Right ventricle myocardium superior (tissue), 1 donor: ENCODE measurements at places on chromosomes 12 and 14.

GRCh38 chr14:54669721-54670561, 103.0 kb downstream of the SAMD4A start:
- no peak for DNase-seq

- no peak for DNase-seq
Observed at GRCh38 chr12:10320643-10321042, 13.0 kb downstream of the KLRD1 start.

- DNase-seq: no peak
Observed at GRCh38 chr12:112349431-112349830, 32.8 kb downstream of the HECTD4 start.

DNA sequence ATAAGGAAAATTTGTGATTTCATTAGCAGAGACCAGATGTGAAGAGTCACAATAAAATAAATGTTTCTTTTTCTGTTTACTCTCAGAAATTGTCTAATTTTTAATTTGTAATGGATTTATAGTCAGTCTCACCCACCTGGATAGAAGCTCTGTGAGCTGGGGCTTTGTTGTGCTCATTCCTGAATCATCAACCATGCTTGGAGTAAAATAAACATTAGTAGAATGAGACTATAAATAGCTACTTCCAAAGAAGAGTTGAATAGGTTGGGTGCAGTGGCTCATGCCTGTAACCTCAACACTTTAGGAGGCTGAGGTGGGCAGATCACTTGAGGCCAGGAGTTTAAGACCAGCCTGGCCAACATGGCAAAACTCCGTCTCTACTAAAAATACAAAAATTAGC, 185.3 kb upstream of the FBXO33 start:
- no peak for DNase-seq

GRCh38 chr12:88300931-88301330, 158.8 kb downstream of the TMTC3 start:
- DNase-seq: no peak

- DNase-seq: no peak
Observed at GRCh38 chr14:92058006-92058917, 18.4 kb upstream of the TRIP11 start.

DNA sequence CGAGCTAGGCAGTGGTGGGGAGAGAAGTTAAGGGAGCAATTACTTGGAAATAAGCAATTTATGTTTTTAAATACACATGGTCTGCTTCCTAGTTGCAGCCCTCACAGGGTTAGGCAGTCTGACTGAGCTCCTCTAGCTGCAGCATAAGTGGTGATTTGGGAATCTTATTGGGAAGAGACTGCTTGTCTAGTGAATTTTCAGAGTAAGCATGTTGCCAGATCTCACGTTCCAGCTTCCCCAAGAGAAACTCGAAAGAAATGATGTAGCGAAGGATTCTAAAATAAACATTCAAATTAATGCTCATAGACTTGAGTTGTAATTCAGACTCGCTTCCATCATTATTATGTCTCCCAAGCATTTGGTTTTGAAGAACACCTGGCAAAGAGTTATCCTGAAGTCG, 440.2 kb downstream of the ATP23 start:
- no peak for DNase-seq

DNA sequence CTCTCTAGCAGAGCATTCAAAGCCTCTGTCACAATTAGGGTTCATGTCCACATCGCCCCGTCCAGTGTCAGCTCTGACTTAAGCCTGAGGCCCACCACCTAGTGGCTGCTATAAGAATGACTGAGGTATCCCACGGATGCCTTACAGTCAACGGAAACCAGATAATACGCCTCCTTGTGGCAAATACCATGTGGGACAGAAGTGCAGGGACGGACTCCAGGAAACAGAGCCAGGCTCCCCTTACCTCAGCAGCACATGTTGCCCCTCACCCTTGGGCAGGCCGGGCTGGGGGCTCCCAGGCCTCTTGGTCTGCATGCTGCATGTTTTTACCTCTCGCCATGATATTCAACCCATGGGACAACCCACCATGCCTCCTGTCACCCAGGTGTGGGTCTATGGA, 86.3 kb downstream of the VWF start:
- no peak for DNase-seq

GRCh38 chr14:23727566-23728335, 91.6 kb downstream of the DHRS2 start:
- DNase-seq: no peak

DNA sequence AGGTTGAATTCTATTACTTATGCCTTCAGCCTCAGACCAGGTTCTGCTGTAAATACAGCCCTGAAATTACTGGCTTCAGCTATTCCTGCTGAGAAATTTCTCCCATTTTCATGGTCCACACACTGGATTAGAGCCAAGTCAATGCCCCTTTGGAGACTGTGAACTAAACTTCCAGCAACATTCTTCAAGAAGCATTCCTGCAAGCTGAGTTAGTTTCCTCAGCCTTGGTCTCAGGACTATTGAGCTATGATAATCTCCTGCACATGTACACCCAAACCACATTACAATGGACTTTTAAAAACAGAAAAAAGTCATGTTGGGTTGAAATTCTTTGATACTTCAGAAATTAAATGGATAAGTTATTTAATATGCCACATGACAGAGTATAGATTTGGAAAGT, 58.0 kb upstream of the AVPR1A start:
- no peak for DNase-seq

DNA sequence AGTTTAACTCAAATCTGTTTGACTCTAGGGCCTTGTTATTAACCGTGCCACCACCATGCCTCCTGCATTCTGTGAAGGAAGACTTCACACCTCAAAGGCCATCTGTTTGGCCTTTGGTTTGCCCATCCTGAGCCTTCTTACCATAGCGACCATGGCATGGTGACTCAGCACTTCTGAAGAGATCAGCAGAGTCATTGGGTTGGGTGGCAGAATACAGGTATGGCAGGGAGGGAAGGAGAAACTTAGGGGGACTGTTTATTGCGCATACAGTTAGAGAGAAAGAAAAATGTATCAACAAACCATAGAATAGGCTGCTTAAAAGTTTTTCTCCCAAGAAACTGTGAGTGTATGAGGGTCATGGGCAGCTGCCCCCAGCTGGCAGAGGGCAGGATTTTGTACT, 49.2 kb downstream of the DAD1 start:
- no peak for DNase-seq

DNA sequence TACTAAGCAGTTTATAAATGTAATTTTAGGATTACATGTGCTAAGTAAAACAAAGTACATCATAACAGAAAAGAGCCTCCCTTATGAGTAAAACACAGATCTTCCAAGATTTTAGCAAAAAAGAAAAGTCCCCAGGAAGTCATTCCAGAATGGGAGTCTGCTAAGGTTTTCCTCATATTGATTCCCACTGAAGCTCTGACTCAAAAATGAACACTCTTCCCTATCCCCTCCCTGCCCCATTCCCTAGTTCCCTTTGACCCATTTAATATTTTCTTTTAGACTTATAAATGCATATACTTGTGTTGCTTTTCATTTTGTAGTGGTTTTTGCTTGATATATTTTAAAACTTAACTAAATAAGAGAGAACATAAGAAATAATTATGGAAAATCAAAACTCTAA, 40.1 kb downstream of the PTGER2 start:
- DNase-seq: no peak

GRCh38 chr14:95038521-95039250, 118.6 kb downstream of the DICER1 start:
- no peak for DNase-seq

- no peak for DNase-seq
Observed at GRCh38 chr12:57198329-57198728, 18.3 kb upstream of the NXPH4 start.

DNA sequence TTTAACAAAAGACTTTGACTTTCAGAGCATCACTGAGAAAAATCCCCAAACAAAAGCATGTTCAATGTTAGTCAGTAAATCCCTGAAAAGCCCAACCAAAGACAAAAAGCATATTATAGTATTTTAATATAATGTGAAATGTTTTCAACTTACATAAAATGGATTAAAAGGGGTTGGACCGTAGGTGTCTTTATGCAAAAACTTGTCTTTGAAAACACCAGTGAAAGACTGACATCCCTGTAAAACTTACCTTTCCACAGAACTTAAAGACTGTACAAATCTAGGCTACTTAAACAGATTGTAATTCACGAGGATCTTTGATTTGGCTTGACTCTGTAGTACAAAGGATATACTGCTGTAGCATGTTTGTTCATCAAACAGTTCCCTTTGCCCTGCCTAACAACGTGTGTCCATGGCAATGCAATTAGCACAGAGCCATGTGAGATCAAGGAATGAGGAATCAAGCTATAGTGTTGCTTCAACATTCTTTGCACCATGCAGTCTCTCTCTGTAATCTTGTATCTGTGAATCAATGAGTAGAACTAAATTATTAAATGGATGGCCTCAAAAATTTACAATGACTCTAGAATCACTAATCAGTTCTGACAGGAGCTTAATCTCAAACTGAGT, 138.5 kb upstream of the SYT1 start:
- no peak for DNase-seq

DNA sequence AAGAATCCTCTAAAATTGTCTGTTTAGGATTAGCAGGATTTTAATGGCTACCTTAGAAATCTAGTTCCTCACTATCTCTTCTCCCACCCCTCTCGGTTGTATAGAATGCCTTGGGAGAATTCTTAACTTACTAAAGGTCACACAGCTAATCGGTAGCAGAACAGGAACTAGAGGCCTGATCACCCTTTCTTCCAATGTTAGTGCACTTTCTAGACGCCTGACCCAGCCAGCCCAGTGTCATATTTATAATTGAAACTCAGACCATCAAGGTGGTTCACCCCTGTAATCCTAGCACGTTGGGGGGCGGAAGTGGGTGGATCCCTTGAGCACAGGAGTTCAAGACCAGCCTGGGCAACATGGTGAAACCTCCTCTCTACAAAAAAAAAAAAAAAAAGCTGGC, 1.7 kb downstream of the TIGAR start:
- no peak for DNase-seq

GRCh38 chr12:94150240-94151121, 2.1 kb downstream of the PLXNC1 start:
- peak; percentile 60 for DNase-seq

DNA sequence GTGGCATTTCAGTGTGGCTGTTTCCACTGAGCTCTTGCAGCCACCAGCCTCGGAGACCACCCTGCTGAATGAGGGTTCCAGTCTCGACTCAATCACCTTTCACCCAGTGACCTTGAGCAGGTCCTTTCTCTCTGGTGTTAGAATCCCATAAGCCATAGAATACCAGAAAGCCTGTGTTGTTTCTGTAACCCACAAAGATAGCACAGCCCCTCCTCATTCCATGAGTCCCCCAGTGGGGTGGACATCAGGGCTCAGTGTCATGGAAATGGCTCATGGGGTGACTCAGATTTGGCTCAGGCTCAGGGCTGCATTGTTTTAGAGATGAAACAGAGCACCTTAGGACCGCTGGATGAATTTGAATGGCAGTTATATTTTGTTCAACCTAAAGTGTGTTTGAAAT, 171.5 kb downstream of the PTPN11 start:
- DNase-seq: no peak

DNA sequence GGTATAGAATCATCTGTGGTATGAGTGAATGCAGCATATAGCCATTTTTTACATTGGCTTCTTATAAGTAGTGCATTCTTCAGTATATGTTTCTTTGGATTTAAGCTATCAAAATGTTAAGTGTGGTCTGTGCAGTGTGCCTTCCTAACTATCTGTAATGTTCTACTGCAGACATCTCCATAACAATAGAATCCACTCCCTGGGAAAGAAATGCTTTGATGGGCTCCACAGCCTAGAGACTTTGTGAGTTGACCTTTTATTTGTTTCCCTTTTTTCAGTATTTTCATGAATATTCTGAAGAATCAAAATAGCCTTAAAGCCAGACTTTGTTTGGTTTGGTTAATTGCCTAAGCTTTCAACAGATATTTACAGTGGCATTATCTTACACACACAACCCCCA, 107.2 kb downstream of the ZFC3H1 start:
- DNase-seq: no peak

DNA sequence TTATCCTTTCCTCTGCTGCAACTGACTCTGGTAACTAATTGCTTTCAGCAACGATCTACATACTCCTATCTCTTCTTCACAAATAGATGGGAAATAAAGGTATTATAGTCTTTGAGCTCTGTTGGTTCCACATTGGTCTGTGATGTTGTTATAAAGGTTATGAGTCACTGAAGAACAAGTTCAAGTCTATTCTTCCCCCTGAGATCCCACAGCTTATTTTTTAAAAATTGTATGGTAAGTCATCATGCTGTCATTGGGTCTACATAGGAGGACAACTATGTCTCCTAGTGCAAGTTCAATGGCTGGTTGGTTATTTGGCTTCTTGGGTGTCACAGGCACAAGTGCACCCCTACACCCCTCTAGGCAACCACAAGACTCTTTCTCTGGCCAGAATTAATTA, 49.6 kb upstream of the PTCSC3 start:
- no peak for DNase-seq

DNA sequence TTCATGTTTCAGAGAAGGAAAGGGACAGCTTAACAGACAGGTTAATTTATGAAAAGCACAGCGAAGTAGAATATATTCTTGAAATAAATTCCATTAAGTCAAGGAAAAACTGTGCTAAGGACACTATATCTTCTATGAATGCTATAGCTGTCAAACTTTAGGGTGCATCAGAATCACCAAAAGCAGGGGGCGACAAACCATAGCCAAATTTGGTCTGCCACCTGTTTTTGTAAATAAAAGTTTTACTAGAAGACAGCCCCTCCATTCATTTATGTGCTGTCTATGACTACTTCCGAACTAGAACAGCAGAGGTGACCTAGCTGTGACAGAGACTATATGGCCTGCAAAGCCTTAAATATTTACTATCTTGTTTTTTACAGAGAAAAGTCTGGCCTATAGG, 25.9 kb downstream of the PPP4R3A start:
- no peak for DNase-seq

DNA sequence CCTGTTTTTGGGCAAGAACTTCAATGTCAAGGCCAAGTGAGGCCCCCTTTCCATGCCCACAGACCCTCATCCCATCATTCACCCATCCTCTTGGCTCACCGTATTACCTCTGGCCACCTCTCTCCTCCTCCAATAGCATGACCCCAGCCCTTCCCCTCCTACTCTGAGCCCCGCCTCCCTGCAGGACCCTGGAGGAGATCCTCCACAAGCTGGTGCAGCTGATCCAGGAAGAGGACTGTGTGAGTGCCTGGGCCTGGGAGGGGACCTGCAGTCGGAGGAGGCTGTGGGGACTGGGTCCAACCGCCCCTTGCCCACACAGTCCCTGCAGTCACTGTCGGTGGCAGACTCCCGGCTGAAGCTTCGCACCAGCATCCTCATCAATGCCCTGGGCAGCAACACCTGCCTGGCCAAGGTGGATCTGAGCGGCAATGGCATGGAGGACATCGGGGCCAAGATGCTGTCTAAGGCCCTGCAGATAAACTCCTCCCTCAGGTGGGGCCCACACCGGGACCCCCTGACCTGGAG, 7.2 kb downstream of the CARMIL3 start:
- peak; percentile 36 for DNase-seq

DNA sequence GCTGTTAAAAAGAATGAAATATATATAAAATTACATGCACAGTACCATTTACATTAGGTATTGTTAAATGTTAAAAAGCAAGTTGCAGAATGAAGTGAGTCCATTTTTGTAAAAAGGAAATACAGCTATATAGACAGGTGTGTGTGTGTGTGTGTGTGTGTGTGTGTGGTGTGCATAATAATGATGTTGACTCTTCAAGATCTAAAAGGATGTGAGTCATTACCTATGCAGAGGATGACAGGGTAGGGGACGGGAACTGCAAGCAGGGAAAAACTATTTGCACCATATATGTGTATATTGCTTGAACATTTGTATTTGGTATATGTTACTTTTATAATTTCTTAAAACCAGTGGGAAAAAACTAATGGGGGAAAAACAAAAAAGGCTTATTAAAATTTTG, 3.1 kb downstream of the C14orf39 start:
- DNase-seq: no peak
